ENCODE measurements at places on chromosomes 6 and 20.

DNA sequence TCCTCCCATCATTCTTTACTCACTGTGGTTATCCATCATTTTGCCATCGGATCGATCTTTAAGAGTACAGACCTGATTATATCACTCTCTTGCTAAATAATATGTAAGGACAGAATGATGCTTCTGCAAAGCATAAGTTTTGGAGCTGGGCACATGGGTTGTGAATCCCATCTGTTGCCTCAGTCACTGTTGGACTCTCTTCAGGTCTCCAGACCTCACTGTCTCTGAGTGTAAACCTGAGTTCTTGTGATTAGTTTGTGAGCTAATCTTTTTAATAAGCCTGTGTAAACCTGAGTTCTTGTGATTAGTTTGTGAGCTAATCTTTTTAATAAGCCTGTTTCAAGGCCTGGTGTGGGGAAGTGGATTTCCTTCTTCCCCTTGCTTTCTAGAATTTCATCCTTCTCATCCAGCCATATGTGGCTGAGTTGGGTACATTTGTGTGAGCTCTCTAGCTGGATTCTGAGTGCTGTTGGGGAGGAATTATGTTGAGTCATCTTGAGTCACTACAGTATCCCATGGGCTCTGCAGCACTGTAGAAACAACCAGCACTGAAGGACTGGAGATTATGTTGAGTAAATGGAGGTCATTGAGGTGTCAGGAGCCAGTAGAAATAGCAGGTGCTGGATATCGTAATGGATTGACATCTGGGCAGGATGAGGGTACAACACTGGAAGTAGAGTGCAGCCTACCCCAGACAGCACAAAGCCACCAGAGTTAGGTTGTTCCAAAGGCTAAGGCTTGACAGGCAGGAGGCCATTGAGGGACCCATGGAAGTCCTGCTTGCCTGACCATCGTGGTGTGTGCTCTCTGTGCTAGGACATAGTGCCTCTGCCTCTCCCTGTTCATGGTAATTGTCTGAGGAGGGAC is 52.4 kb downstream of the SCAND1 start:
- DNase-seq: no peak

DNA sequence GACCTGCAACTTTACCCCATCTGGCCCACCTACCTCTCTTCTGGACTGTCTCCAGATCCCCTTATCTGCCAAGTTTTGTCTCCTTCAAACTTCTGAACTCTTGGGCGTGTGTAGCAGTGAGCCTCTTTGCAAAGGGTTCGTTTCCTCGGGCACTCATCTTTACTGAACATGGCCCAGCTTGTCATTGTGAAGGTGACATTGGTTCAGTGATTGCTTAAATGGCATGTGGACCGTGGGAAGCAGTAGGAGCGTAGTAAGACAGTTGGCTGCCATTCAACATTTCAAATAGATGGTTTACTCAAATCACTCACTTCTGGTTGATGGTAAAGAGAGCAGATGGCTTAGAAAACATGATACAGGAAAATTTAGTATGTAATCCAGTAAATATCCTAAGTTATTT is 34.8 kb upstream of the KIF25 start:
- no peak for DNase-seq

DNA sequence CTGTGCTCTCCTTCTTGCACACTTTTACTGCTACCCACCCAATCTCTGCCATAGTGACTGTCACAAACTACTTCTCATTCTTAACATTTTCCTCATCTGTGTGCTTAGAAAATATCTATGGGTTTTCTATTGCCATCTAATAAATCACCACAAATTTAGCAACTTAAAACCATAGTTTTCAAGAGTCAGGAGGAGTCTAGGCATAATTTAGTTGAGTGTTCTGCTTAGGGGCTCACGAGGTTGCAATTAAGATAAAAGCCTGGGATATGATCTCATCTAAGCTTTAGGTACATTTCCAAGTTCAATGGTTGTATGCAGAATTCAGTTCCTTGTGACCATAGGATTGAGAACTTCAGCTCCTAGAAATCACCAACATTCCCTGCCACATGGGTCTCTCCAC is 98.8 kb downstream of the CLVS2 start:
- DNase-seq: no peak

- DNase-seq: no peak
Observed at GRCh38 chr6:166958926-166959861, 2.8 kb upstream of the RNASET2 start.
